NB4 (cell line): ENCODE measurements at places on chromosomes 5 and 9.
A peak's percentile ranks its signal among the peaks of the same experiment; 100 is the strongest.

GRCh38 chr5:161546470-161547301, at the start of gene GABRB2:
Gene GABRB2 (minus strand): TSS chr5:161546725. CDS start chr5:161546643, 82 bp downstream.
- DNase-seq = peak; percentile 51

- DNase-seq = peak; percentile 26
Measured at GRCh38 chr5:35938568-35939227, at the start of gene CAPSL. Gene CAPSL (minus strand): TSS chr5:35938622. CDS start chr5:35921120, 17,502 bp downstream.

DNA sequence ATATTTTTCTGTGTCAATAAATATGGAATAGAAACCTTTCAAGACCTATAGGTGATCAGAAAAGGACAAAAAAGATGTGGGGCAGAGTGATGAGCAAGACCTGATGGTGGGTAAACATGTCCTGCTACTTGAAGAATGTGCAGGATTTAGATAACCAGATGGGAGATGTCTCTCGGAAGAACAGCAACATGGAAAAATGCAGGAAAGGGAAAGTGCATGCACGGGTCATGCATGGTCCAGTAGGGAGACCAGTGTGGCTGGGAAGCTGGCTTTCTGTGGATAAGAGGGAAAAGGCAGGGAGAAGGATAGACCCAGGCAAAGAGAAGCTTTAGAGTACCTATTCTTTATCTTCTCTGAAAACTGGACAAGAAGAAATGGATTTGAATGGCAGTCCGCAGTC, 7.1 kb upstream of the CAST start:
- DNase-seq = no peak

DNA sequence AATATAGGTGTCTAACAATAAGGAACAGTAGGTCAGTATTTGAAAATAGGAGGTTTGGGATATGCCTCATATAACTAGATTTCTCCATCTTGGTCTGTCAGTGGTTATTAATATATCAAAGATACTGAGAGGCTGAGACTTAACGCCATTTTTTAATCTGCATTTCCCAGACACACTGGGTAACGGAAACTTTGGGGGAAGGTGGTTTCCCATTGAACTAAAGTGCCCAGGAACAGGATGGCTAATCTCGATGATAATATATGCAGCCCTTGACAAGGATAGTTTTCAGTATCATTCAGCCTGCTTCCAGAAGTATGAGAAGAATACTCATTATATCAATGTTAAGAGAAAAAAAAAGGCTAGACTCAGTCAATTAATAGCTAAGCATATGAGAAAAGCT, 30.7 kb downstream of the EFNA5 start:
- DNase-seq = no peak

DNA sequence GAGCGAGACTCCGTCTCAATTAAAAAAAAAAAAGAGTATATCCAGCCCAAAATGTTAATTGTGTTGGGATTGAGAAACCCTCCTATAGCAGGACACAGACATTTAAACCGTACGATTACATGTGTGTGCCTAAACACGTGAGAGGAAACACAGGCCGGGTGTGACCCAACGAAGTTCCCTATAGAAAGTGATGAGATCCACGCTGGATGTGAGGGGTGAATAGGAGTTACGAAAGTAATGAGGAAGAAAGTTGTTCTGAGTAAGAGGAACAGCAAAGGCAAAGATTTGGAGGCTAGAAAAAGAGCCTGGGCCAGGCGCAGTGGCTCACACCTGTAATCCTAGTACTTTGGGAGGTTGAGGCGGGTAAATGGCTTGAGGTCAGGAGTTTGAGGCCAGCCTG, 13.6 kb downstream of the NAIF1 start:
- DNase-seq = peak; percentile 59

- no peak for DNase-seq
Measured at GRCh38 chr9:110073356-110073905, 134.5 kb downstream of the C9orf152 start.
